Foreskin keratinocyte (primary cell): ENCODE measurements at places on chromosomes 16 and 17. TPM values are rescaled to one million over a fixed set of nuclear protein-coding genes. Genes with fewer than 3 reads are reported as not detected.

DNA sequence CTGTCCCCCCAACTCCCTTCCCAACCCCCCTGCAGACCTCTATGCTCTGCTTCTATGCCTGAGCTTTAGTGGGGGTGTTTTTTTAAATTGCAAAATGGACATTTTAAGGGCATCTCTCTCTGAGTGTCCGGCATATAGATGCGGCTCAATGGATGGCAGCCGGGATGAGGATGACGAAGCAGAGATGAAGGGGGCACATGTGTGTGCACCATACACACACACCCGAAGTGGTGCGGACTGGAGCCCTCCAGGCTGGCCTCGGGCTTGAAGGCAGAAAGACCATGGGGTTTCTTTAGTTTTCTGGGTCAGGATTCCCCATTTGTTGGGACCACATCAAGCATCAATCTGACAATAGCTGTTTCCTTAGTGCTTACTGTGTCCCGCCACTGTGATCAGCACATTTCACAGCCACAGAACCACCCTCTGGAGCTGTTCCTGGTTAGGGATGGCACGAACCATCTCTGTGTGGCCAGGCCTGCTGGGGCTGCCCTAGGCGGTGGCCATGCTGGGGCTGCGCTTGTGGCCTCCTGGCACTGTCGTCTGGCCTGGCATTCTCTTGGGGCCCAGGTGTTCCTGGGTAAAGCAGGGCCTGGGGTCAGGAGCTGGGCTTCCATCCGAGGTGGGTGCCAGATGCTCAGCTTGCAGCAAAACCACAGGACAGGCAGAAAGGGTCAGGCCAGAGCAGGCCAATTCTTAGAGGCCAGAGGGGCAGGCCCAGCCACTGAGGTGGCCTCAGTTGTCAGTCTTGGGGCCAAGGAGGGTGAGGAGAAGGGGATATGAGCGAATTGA, 49.9 kb downstream of the NT5M start:
- DNase-seq: no peak

DNA sequence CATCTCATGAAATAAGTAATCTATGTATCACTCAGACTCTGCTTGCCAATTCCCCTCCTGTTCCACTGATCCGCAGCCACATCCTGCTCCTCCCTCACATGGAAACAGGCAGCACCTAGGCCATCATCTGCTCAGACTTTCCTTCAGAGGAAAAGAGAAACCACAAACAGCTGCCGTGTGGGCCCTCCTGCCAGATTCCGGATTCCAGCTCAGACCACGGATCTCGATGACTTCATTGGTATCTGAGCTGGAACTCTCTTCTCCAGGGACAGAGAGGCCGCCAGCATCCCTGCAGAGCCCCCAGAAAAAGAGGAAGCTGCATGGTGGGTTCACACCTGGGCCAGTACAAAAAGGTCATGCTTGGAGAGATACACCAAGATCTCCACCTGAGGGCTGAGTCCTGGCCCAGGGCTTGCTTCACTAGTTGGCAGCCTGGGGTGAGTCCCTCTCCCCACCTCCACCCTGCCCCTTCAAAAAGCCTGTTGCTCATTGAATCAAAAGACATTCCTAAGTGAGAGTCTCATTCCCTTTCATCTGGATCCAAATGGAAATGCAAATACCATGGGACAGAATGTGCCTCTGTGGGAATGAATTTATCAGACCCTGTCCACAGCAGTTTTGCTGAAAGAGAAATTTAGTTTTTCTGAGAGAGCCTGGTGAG, 47.2 kb downstream of the HOXB1 start:
- DNase-seq: peak; percentile 99

The ABCA6 gene
- 0.07 TPM in 1 of 2 replicates, not detected in the other for total RNA-seq

The TAX1BP3 gene
- 203 and 220 TPM in 2 replicates for total RNA-seq

The RAP1GAP2 gene
- 28.2 and 29.5 TPM in 2 replicates for total RNA-seq

DNA sequence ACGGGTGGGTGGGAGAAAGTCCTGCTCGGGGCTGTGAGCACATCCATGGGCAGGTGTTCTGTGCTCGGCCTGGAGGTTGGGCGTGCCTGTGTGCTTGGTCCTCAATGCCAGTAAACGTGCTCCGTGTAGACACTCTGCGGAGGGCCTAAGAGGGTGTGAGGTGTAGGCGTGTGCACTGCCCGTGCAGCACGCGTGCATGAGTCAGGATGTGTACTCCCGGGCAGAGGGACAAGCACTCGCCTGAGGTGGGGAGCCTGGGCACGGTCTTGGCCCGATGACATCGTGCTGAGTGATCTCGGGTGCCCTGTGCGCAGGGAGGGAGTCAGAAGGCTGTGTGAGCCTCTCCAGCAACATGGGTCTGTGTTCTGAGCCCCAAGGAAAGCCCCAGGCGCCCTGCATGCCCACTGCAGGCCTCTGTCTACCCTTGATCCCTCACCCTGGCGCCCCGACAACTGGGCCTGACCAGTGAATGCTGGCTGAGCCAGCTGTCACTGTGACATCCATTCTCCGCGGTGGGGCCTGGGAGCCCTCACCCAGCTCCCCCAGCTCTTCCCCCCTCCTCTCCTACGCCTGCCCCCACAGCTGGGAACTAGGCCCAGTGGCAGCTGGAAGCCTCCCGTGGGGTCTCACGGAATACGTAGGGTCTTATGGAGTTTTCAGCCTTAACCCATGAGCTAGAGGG, 23.5 kb upstream of the NXPH3 start:
- peak; percentile 32 for DNase-seq

DNA sequence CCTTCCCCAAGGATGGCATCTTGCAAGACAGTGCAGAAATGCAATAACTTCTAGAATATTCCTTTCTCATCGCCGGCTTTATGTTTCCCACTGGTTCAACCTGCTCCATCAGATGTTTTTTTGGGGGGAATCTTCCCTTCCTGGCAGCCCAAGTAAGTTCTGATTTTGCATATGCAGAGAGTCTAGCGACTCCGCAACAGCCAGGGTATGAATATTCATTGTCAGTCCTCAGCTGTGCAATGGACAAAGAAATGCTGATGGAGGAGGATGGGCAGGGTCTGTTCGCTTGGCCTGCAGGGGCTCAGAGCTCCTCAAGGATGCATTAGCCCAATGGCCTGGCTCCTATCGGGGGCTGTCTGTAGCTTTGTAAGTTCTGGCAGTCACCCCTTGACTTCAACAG, 358.8 kb upstream of the CCL2 start:
- no peak for DNase-seq

The CYTH1 gene
- 23.4 and 27.4 TPM in 2 replicates for total RNA-seq

DNA sequence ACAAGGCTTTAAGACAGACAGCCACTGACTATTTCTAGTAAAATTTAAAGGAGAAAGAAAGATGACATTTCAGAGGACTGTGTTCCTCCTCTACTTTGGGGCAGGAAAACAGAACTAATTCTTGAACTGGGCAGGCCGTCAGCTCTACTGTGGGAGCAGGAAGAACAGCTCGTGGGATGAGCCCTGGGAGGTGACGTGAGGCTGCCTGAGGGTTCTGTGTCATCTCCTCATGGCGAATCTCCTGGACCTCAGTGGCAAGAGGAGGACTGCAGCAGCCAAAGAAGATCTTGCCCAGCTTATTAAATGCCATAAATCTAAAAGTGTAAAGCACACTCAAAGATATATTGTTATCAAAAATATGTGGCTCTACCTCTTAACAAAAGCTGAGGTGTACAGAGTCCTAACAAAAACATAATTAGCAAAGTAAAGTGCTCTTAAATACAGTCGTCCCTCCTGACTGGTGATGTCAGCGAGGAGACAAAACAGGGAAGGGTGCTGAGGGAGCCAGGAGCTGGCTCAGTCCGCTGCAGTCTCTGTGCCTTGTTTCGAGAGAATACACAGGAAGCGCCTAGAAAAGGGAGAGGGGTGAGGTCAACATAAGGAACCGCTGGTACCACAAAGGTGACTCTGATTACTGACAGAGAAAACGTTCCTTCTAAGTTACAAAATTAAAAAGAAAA, 58.0 kb downstream of the CREBBP start:
- peak; percentile 65 for DNase-seq

DNA sequence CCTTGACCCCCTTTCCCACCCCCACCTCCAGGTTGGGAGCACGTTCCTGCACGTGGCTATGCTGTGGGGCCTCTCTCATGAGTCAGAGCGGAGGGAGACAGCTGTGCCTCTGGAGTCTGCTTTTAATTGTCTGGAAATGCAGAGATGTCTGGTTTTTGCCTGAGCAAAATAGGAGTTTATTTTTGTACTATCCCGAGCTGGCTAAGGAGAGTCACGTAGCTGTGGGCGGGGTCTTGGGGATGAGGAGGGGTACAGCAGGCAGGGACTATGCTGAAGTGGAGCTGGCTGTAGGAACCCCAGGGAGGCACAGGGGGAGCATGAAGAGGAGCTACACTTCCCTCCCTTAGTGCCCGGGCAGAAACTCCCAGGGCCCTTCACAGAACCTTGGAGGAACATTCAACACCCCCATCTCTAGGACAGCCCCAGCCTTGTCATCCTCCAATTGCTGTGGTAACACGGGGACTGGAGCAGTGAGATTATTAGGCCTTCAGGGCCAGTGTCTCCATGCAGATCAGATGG, 44.7 kb upstream of the LGALS9 start:
- peak; percentile 39 for DNase-seq

DNA sequence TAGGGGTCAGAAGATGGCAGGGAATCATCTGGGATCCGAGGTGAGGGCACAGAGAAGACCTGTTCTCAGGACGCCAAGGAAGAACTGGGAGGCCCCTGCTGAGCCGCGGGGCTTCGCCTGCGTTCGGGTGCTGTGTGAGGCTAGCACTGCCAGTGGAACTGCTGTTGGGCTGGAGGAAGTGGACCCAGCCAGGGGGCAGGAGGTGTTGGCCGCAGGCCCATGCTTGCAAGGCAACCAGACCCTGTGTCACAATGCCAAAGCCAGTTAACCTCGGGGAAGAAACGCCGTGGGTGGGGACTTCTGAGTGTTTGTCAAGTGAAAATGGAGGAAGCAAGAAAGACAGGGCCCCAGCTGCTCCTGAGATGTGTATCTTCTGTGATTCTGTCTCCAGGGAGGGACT, 185.5 kb downstream of the LGALS9B start:
- no peak for DNase-seq

- no peak for DNase-seq
Measured at GRCh38 chr17:27651411-27652345, 20.7 kb downstream of the LGALS9 start.

- DNase-seq: peak; percentile 29
Measured at GRCh38 chr16:2473999-2474876, 689 bp upstream of the TBC1D24 start.

DNA sequence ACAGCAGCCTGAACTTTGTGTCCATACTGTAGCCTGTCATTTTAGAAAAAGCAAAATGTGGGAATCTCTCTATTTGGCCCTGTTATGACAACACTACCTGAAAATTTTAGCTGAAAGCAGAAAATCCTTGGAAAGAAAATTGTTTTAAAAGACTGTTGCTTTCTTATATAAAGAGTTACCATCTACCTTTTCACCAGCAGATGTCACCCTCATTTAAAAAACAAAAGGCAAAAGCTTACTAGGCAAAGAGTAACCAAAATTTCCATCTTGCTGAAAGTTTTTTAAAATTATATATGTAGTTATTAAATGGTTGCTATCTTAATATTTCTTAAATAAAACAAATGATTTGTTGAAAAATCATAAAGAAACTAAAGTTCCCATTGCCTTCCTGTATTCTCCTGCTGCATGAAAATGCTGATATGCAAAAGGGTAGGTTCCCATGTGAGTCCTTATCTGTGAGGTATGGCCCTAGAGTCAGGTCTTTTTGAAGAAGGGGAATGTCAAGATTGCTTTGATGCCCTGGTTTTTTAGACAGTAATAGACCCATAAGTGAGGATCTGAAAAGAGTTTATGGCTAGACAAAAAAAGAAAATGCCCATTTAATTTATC, 61.0 kb downstream of the TNRC6C start:
- DNase-seq: no peak

GRCh38 chr16:47734987-47735594, 274.0 kb downstream of the PHKB start:
- DNase-seq: no peak

DNA sequence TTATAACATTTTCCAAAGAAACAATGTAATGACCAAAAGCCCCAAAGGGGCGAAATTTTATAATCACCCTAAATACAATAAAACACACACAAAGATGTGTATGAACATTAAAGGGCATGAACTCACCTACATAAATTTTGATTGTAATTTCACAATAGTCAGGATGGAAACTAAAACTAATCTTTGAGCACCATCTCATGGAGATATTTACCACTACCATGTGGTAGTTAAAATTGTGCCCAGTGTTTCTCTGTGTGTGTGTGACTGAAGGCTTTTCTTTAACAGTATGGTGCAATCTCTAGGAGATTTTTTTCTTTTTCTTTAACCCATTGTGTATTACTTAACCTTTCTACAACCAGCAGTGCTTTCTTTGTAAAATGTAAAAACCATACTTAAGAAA, 19.7 kb upstream of the MEIOC start:
- no peak for DNase-seq

GRCh38 chr16:68022278-68022727, 729 bp downstream of the DDX28 start:
- no peak for DNase-seq

DNA sequence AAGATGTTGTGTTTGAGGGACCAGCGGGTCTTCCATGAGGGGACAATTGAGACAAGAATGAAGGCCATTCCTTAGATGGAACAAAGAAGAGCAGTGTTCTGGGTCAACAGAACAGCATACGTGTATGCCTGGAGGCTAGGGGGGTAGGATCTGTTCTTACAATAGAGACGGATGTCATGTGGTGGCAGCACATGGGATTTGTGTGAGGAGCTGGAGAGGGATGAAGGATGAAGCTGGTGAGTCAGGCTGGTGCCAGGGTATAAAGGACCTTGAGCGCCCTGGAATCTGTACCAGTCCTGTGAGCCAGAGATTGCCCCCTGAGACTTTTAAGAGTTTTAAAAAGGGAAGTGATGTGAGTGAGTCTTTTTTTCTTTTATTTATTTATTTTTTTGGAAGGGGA, 22.8 kb upstream of the WFDC1 start:
- no peak for DNase-seq

DNA sequence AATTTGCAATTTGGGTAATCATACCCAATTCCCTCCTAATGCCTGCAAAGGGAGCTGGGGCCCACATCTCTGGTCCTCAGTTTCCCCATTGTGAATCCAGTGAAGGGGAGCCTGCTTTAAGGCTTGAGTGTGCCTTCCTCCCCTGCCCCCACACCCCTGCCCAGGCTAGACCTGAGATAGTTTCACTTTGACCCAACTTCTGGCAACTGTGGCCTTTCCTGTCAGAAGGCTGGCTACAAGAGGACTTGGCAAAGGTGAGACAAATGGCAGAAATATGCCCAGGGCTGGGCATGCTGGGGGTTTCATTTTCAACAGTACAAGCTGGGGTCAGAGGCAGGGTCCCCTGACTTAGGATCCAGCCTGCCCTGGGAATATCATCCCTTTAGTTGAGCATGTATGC, 10.0 kb downstream of the SOCS1 start:
- DNase-seq: no peak

GRCh38 chr16:87554754-87555427, 47.4 kb upstream of the JPH3 start:
- DNase-seq: no peak
